Hematopoietic multipotent progenitor cell (in vitro differentiated cells): ENCODE measurements at places on chromosomes 5 and 9. TPM values are rescaled to one million over a fixed set of nuclear protein-coding genes. Genes with fewer than 3 reads are reported as not detected.

- DNase-seq, result no peak
Measured at GRCh38 chr9:70006306-70006705, 37.3 kb upstream of the MAMDC2 start.

- DNase-seq, result peak; percentile 56
Measured at GRCh38 chr9:19154135-19154612, 26.9 kb upstream of the PLIN2 start.

GRCh38 chr5:131286400-131286715 lies 22.5 kb downstream of the CDC42SE2 start:
- DNase-seq, result no peak

DNA sequence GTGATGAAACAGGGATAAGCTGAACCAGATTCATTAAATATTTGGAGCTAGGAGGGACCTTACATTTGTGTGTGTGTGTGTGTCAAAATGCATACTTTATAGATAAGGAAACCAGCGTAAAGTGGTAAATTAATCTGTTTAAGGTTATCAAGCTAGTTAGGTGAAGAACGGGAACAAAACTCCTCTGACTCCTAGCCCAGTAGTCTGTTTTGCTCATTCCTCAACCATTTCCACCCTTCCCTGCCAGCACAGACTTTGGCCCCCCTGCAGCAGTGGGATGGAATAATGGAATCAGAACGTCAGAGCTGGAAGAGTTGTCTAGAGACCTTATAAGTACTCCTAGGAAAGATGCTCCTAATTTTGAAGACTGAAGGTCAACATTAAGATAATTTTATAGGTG lies 6.5 kb downstream of the AGXT2 start:
- no peak for DNase-seq

GRCh38 chr9:96574931-96575351 lies 44.7 kb downstream of the CDC14B start:
- no peak for DNase-seq

- no peak for DNase-seq
Measured at GRCh38 chr5:110916381-110917049, 155.0 kb upstream of the TSLP start.

- no peak for DNase-seq
Measured at GRCh38 chr5:168047043-168047668, 244.3 kb upstream of the WWC1 start.

GRCh38 chr9:219670-220365 lies 5.2 kb downstream of the DOCK8 start:
- DNase-seq, result no peak

DNA sequence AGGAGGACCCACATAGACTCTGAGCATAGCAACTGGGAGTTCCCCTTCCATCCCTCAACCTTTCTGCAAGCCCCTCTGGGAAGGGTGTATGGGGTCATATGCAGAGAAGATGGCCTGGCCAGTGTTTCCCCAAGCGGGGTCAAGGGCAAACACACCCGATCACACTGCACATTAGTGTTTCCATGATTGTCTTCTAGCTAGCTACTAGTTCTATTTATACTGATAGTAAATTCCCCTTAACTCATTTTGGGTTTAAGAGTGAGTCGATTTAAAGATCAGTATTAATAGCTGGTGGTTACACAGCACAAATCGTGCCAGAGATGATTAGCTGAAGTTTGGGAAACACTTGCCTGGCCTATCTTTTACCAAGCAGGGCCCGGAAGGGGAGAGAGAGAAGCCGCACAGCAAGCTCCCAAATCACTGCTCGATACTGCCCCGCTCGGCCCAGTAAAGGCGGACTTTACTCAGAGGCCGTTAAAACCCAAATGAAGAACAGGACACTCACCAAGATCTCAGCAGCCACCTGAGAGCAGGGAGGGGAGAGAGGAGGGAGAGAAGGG lies 29.4 kb upstream of the TNIP1 start:
- no peak for DNase-seq

GRCh38 chr5:160287378-160288051 lies 24.8 kb downstream of the CCNJL start:
- DNase-seq, result no peak

DNA sequence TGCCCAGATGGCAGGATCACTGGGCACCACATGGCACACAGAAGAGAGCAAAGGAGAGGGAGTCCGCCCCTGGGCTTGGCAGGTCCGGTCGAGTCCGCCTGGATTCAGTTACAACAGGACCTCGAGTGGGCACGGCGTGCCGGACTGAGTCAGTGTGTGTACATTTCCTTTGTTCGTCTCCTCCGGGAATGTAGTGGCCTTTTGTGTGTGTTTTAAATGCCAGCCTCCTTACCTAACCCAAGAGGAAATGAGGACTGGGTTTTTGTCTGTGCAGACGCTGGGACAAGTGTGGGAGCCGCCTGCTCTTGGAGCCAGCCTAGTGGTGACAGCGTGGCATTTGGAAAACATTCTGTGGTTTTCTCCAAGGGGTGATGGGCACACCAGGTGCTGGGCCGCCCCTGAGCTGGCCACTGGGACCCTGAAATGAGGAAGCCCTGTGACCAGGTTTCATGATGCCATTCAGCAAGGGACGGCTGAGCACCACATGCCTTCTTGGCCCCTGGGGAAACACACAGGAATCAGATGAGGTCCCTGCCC lies 9.6 kb downstream of the NEK6 start:
- DNase-seq, result no peak

GRCh38 chr5:68379275-68380036 lies 163.9 kb downstream of the PIK3R1 start:
- no peak for DNase-seq

DNA sequence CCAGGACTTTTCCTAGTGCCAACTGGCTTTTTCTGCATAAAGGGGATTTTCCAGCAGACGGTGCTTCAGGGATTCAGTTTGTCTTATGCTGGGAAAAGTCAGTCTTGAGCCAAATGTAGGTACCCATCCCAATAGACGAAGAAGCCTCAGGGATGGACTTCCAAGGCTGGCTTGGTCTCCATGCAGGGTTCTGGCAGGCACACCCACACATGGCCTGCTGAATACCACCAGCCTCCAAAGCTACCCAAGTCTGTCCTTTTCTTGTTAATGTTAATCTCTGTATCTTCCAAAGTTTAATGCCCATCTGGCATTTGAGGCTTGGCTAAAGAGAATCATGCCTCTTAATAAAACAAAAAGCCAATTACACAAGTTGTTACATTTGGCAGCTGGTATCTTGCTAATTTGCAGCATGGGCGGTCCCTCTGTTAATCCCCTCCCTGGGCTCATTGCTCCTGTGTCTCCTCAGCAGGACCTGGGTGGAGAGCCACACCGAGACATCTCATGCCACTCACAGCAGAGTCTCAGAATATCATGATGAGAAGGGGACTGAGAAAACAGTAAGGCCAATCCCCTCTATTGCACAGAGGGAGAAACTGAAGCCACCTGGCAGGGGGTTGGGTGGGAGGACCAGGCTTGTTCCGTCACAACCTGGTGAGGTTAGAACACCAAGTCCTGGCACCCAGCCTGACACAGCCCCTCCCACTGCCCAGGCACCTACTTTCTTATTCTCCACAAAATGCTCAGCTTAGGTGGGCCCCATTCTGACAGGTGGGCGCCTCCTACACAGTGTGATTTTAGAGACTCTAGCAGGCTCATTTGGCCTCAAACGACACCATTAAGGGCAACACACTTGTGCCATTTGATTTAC lies 243.2 kb downstream of the FSTL4 start:
- DNase-seq, result no peak

- no peak for DNase-seq
Measured at GRCh38 chr5:134119720-134120119, 5.2 kb downstream of the TCF7 start.

GRCh38 chr5:123951582-123951977 lies 439.6 kb downstream of the CSNK1G3 start:
- no peak for DNase-seq

- no peak for DNase-seq
Measured at GRCh38 chr5:16906255-16906654, 29.8 kb downstream of the MYO10 start.

GRCh38 chr5:123429221-123429954 lies 6.2 kb upstream of the CEP120 start:
- no peak for DNase-seq

- no peak for DNase-seq
Measured at GRCh38 chr5:167819406-167819805, 472.0 kb upstream of the WWC1 start.

DNA sequence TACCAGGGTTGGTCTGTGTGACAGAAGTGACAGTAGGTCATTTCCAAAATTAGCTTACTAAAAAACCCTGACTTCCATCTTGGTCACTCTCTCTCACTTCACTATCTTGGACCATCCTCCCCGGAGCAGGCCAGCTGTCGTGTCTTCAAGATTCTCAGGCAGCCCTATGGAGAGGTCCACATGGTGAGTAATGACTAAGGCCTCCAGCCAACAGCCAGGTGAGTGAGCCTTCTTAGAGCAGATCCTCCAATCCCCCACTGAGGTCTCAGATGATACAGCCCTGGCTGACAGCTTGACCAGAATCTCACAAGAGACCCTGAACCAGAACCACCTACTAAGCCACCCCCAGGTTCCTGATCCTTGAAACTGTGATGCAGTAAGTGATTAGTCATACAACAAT lies 92.0 kb downstream of the DCP2 start:
- DNase-seq, result no peak

- DNase-seq, result no peak
Measured at GRCh38 chr5:38371596-38371995, 113.2 kb downstream of the EGFLAM start.

DNA sequence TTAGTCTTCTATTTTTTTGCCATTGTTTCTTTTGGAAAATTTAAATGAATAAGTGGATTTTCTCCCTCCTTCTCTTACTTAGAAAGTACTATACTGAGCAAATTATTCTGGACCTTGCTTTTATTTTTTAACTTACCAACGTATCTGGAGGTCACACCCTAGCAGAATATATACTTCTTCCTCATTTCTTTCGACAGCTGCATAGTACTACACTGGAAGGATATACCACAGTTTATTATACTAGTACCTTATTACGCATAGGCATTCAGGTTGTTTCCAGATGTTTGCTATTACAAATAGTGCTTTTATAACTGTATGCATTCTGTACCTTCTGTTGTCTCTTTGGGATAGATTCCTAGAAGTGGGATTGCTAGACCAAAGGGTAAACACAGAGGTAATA lies 16.7 kb downstream of the RC3H2 start:
- no peak for DNase-seq

- DNase-seq, result no peak
Measured at GRCh38 chr5:160488394-160489325, 67.0 kb downstream of the PTTG1 start.

- DNase-seq, result no peak
Measured at GRCh38 chr5:34660444-34660843, 4.3 kb downstream of the RAI14 start.

GRCh38 chr5:149117970-149118369 lies 23.3 kb upstream of the ABLIM3 start:
- no peak for DNase-seq

GRCh38 chr9:72440992-72441847 lies 76.2 kb upstream of the ZFAND5 start:
- no peak for DNase-seq

DNA sequence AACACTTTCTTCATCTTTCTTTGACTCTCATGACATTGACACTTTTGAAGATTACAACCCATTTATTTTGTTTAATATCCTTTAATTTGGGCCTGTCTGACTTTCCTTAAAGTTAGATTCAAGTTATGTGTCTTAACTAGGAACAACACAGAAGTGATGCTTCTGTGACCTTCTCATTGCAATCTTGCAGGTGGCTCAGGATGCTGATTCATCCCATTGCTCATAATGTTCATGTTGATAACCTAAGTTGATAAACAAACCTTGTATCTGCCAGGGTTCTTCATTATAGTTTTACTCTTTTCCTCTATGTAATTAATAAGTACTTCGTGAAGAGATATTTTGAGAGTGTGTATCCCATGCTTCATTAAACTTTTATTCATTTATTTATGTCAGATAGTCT lies 107.2 kb upstream of the SHB start:
- DNase-seq, result no peak

GRCh38 chr9:78064075-78064474 lies 32.5 kb upstream of the GNAQ start:
- DNase-seq, result no peak

- DNase-seq, result peak; percentile 52
Measured at GRCh38 chr5:68287976-68288706, 72.6 kb downstream of the PIK3R1 start.

DNA sequence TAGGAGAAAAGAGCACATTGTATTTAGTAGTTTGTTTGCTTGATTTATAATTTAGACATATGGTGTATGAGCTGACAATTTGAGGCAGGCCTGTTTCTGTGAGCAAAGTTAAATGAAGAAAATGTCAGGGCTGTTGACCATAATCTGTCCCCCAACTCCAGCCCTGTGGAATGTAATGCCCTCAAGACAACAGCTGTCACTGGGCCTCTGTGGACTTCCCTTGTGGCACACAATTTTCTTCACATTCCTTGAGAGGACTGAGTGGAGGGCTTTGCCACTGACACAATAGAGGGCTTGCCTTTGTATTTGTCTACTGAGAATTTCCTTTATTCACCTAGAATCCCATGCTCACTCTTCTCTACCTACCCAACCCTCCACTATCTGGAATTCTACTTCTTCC lies 141.2 kb upstream of the CD180 start:
- no peak for DNase-seq

- DNase-seq, result no peak
Measured at GRCh38 chr5:32089146-32090000, 84.7 kb downstream of the GOLPH3 start.

The CETN3 gene
- total RNA-seq, result 0.54 TPM

The NXNL2 gene
- total RNA-seq, result 0.54 TPM

The CCL21 gene
- not detected for total RNA-seq

The ABO gene
- total RNA-seq, result 26.7 TPM

The NADK2 gene
- 13.2 TPM for total RNA-seq

The CNTNAP3B gene
- total RNA-seq, result under 0.01 TPM

The SHOC1 gene
- not detected for total RNA-seq

The WHRN gene
- 5.4 TPM for total RNA-seq

The GCNT4 gene
- total RNA-seq, result 0.27 TPM

The TLE1 gene
- 2.7 TPM for total RNA-seq

The FEM1C gene
- 7.3 TPM for total RNA-seq

The CATSPER3 gene
- total RNA-seq, result 0.27 TPM

The ANGPTL2 gene
- under 0.01 TPM for total RNA-seq

The HK3 gene
- 3.5 TPM for total RNA-seq

The GARNL3 gene
- 1.3 TPM for total RNA-seq

The F2RL2 gene
- total RNA-seq, result 0.27 TPM

The MIGA2 gene
- total RNA-seq, result 49.0 TPM
